ENCODE measurements at places on chromosomes 6 and 20.

DNA sequence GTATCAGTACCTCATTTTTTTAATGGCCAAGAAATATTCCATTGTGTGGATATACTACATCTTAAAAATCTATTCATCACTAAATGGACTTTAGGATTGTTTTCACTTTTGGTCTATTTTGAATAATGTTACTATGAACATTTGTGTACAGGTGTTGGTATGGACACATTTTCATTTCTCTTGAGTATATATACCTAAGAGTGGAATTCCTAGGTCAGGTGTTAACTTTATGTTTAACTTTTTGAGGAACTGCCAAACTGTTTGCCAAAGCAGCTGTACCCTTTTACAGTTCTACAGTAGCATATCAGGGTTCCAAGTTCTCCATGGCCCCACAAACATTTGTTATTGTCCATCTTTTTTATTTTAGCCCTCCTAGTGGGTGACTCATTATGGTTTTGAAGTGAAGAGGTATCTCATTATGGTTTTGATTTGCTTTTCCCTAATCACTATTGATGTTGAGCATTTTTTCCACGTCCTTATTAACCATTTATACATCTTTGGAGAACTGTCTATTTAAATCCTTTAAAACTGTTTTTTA, 28.2 kb downstream of the DSTN start:
- no peak for DNase-seq

DNA sequence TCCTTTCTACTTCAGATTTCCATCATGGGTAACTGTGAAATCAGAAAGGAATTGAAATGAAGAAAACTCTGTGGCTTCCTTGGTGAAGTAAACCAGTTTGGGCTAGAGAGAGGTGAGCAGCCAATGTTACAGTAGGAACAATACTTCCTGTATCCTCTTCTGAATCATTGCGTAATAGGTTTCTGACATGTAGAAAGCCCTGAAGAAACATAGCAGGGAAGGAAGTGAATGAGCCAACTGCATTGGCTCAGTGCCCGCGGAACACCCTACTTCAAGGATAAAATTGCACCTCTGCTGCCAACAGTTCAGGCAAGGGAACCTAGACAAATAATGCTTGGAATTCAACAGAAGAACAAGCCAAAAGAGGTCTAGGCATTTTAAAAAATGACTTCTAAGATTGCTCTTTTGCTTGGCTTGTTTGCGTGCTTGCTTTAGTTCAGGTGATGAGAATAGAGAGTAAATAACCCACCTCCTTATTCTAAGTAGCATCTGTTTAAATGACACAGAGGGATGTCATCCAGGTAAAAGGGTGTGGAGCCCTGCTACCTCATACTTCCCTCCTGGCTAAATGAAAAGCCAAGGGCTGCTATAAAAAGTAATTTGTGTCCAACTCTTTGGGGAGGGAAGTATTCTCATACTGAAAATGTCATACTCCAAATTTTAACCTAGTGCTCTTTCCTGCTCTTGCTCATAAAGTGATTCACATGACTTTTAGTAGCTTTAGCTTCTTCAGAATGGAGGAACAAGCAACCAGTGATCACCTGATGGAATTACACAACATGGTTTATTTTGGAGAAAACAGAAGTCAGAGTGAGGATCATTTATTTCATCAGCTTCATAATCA, 30.0 kb upstream of the AKIRIN2 start:
- no peak for DNase-seq

- no peak for DNase-seq
Observed at GRCh38 chr6:31617010-31617409, 2.0 kb downstream of the AIF1 start.

DNA sequence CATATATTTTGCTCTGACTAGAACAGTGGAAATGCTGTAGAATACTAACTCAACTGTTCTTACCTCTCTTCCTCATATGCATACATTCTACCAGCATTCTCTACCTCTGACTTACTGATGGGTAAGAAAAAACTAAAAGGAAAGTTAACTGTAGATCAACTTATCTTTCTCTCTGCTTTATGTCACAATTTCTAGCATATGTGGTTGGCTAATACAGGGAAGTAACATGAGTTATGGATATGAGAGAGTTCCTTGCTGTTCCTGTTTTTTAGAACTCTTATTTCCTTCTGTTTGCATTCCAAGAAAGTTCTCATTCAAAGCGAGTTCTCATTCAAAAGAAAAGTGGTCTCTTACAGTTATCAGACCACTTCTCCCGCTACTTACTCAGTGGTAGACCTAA, 226.8 kb upstream of the SGK1 start:
- no peak for DNase-seq

- no peak for DNase-seq
Observed at GRCh38 chr6:160417146-160417545, 69.0 kb downstream of the SLC22A3 start.

- no peak for DNase-seq
Observed at GRCh38 chr20:23546435-23547144, 21.7 kb downstream of the CST9L start.

DNA sequence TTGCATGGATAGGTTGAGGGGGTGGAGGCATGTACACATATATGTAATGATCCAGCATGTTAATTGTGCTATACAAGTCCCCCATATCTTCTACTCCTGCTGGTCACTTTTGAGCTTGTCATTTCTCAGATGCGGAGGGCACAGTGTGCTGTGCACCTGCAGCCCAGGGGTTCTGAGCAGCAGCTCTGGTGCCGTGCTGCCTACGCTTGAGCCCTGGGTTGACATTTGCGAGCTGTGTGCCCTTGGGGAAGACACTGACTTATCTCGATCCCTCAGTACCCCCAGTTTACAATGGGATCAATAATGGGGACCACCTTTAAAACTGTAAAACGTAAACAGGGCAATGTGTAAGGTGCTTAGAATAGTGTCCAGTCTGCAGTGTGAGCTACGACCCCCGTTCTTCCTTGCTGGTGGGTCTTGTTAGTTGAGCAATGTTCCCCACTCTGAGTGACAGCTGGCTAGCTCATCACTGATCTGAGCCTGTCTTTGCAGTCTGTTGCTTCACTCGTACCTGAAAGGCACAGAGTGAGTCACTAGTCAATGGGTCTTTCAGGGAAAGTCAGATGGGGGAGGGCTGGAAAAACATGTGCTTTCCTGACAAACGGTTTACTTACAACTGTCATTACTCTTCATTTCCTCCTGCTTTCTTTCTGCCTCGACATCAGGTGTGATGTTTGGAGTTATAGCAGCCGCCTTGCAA, 91.7 kb downstream of the SLC2A10 start:
- DNase-seq = no peak

DNA sequence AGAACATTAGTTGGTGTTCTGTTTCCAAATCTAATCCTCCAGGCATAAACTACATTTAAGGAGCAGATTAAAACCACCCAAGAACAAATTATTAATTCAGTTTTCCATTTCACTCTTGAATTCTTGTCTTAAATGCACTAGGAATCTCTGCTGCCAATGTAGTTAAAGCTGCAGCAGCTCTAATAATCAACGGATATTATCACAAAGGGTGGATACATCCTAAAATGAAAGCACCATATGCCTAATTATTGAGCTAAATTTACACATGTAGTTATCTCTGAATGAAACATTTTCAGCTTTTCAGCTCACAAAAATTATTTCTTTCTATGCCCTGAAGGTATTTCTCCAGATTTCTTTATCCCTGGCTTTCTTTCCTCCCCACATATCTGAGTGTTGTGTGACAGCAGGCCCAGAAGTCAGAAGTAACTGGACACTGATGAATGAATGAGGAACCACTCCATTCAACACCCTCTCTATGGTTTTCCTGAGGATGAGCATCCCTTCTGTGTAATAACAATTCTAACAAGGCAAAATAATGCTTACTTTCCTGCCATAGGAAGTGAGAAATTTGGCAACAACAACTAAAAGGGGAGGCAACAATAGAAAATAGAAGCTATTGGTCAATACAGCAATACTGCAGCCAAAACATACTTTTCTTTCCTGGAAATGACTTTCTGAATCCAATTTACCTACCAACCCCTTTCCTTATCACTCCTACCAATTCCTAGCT, 14.9 kb downstream of the MAN1A1 start:
- DNase-seq = no peak

DNA sequence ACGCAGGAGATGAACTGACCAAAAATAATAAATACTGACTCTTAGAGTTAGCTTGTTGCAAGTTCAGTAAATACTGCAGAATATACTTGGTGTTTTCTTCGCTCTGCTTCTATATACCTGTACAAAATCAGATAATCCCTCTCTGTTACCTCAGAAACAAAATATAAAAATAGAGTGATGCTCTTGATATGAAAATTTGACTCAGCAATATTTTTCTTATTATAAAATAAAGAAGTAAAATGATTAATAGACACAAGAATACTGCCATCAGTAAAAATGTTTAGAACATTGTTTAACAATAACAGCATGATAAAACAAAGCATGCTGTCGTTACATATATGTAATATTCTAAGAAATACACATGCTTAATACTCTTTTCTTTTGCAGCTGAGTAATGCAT, 1366.9 kb upstream of the EYS start:
- no peak for DNase-seq

DNA sequence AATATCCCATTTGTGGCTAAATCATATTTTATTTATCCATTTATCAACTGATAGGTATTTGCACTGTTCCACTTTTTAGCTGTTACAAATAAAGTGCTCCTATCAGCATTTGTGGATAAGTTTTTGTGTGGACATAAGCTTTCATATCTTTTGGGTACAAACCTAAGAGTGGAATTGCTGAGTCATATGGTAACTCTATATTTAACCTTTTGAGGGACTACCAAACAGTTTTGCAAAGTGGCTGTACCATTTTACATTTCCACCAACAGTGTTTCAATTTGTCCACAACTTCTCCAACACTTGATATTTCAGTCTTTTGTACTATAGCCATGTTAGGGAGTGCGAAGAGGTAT, 23.6 kb upstream of the ECHDC1 start:
- no peak for DNase-seq

DNA sequence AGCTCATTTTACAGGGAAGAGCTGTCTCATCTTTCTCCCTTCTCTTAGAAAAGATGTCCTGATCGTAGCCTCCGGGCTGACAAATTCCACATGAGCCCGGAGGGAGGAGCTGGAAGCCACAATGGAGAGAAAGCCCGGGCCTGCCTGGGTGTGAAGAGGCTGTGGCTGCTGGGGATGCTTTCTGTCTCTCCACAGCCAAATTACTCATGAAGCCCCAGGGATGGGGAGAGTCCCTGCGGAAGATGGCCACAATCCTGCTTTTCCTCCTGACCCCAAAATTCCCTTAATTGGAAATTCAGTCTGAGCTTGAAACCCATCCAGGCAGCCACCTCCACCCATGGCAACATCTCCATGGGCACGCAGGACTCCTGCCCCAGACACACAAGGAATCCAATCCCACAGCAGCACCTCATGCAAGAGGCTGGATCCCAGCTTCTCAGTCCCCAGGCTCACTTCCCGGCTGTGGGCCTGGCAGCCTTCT, 32.4 kb downstream of the JPH2 start:
- no peak for DNase-seq

GRCh38 chr20:10007747-10008146, 27.0 kb upstream of the ANKEF1 start:
- DNase-seq = no peak

- no peak for DNase-seq
Observed at GRCh38 chr20:33005132-33005566, 916 bp upstream of the SUN5 start.

DNA sequence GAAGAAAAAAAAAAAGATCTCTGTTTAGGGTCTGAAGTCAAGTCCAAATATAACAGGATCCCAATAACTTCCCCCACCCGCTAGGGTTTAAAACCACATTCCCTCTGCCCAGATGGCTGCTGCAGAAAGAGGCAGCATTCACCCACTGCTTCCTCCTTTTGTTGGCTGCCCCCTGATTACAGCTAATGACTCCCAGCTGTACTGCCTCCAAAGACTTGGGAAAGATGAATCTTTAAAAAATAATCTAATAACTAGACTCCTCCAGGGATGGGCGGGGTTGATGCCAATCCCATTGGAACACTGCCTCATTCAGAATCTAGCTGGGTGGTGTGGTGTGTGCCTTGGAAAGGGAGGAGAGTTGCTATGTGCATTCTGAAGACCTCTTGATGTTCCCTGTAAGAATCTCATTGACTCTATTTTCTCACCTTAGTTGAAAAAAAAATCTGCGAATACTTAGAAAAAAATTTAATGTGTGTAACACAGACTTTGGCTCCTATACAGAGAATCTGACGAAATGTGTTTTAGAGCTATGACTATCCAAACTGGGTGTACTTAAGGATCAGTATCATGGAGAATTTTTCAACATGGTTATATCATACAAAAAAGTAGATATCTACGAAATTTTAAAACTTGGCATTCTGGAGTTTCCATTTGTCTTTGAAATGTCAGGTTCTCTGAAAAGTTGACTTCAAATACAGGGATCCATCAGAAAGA, 174.0 kb downstream of the RNF144B start:
- no peak for DNase-seq

- no peak for DNase-seq
Observed at GRCh38 chr20:20979934-20980333, 126.2 kb downstream of the LINC00237 start.

DNA sequence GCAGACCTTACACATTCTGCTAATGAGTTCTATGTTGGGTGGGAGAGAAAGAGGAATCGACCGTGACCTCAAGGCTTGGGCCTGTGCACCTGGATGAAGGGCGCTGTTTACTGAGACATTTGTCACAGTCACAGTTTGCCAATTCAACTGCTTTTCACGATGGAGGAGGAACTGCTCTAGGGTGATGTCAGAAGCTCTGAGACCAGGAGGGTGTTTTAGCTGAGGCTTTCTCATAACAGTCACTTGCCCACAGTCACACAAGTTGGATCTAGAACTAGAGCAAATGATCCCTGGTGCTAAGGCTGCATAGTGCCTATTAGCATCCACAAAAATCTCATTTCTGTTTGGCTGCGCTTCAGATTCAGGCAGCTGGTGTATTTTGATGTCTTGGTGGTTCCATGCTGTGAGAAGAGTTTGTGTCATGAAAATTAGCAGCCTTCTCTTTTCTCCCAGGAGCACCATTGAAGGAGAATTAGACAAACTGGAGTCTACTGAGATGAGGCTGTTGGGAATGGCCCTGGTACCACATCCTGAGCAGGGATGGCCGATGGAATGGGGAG, 83.3 kb upstream of the TGM3 start:
- no peak for DNase-seq

GRCh38 chr20:18712882-18713281, 100.7 kb upstream of the SCP2D1 start:
- DNase-seq = no peak

- no peak for DNase-seq
Observed at GRCh38 chr6:26053992-26054780, 33.0 kb upstream of the HFE start.

DNA sequence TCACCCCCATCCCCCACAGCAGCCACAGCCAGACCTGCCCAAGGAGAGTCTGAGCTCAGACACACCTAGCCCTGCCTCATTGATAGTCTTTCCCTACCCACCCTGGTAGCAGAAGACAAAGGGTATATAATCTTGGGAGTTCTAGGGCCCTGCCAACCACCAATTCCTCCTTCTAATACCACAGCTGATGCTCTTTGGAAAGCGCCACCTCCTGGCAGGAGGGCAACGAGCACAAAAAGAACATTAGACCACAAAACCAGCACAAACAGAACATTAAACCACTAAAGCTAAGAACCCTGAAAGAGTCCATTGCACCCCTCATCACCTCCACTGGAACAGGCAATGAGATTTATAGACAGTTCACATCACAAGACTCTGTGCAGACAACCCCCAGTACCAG, 195.8 kb upstream of the FUT9 start:
- no peak for DNase-seq

All from activated CD4-positive, alpha-beta T cell treated with anti-CD3 and anti-CD28 coated beads for 1 hour (primary cell).